Globus pallidus (tissue), 1 donor: ENCODE measurements at places on chromosomes 4 and X.

DNA sequence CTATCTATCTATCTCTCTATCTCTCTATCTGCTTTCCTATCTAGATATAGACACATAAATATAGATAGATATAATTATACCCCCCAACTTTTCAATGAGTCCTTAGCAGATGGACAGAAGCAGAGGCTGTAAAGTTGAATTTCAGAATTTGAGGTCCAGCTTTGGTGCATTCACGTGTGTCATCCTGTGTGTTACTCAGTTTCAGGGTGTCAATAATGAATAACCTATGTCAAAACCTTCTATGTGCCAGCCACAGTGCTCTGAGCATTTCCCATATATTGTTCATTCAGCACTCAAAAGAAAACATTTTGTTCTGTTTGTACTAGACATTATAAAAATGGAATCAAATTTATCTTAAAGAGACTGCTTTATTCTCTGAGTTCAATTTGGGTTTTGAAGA, 310.0 kb downstream of the ARHGAP24 start:
- no peak for DNase-seq

DNA sequence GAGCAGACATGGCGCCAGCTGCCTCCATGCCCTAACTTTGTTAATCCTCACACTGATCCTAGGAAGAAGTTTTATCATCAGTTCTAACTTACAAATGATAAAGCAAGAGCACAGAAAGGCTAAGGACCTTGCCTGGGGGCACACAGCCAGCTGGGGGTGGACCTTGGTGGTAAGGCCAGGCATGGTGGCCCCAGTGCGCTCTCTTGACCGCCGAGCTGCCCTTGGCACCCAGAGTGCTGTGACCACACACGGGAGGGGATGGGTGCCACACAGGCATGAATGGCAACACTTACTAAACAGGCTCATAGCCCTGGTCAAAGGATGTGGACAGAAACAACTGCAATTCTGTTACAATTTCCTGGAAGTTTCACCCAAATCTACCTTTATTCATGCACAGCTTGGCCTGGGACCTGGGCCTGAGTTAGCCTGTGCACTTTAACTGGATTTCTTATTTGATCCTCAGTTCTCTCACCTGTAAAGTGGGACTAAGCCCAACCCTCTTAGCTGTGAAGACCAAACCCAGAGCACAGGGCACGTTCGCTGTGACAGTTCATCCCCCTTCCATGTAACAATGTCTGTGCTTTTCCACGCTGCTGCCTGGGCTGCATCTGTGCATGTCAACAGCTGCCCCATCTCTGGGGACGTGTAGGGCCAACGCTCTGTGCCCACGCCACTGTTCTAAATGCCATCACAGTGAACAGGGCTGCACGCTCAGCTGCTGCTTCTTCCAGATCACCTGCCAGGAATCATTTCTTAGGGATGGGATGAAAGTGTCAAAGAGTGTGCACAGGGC, 44.8 kb downstream of the ACOX3 start:
- DNase-seq, result no peak

- no peak for DNase-seq
These were observed 72.5 kb downstream of the C4orf46 start for GRCh38 chr4:158599150-158599549.

- no peak for DNase-seq
These were observed 518 bp downstream of the PRDM8 start for GRCh38 chr4:80197601-80198440.

- DNase-seq, result no peak
These were observed 15.0 kb upstream of the MSMO1 start for GRCh38 chr4:165312506-165312905.

- DNase-seq, result peak; percentile 16
These were observed 496.3 kb downstream of the PDGFC start for GRCh38 chr4:156475322-156475721.

GRCh38 chr4:151951671-151952050, 190.9 kb upstream of the GATB start:
- DNase-seq, result no peak

GRCh38 chr4:149889991-149890390, 74.3 kb upstream of the IQCM start:
- DNase-seq, result no peak

DNA sequence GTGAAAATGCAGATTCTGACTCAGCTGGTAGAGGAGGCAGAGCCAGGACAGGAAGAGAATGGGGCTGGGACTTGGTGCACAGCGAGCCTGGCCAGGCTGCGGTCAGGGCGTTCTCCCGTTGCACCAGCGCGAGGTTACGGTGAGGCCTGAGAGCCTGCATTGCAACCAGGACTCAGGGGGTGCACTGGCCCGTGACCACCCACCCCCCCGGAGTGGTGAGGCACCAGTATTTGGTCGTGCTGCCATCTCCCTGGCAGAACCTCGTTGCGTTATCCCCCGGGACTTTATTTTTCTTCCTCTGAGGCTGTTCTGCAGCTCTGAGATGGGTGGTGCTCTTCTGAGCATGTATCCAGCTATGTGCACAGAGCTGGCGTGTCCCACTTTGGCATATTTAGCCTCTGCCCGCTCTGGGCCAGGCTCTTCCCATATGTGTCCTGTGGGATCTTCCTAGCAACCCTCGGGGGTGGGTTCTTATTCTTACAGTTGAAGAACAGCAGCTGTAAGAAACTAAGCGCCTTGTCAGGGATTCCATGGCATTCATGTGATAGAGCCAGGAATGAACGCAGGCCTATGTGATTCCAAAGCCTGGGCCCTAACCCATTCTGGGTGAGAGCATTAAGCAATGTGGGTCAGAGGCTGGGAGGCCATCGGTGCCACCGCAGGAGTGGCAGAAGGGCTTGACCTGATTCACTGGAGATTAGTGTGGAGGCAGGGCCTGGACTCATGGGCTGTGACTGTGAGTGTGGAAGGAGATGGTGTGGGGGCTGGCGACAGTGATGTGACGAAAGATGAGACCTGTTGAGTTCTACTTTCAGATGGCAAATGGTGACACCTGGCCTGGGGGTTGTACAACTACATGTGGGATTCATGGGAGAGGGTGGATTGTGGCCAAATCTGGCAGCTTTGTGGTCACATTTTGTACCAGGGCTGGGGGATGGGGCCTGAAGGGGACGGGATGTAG, 3.1 kb downstream of the TADA2B start:
- no peak for DNase-seq

GRCh38 chr4:17165286-17165685, 266.8 kb upstream of the LDB2 start:
- DNase-seq, result no peak

- DNase-seq, result no peak
These were observed 120.0 kb upstream of the VAMP7 start for GRCh38 chrX:155761185-155761584.

- DNase-seq, result no peak
These were observed 56.2 kb downstream of the PROM1 start for GRCh38 chr4:16027626-16028025.

DNA sequence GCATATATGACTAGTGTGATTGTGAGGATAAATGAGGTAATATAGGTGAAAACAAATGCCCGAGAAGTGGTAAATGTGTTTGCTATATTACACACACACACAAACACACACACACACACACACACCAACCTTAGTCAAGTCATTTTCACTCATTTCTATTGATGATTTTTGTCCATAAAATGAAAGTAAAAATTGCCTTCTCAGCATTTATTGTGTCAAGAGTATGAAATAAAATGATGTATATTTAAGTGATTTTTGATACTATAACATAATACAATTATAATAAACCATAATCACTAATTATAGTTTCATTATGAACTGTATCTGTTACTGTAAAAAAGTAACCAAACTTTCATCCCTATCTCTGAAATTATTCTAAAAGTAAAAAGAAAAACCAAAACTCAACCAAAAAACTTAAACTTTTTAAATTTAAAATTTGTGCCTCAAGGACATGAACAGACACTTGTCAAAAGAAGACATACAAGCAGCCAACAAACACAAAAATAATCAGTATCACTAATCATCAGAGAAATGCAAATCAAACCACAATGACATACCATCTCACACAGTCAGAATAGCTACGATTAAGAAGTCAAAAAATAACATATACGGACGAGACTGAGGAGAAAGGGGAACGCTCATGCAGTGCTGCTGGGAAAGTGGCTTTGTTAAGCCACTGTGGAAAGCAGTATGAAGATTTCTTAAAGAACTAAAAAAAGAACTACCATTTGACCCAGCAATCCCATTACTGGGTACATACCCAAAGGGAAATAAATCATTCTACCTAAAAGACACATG, 601.0 kb downstream of the TMA16 start:
- no peak for DNase-seq

GRCh38 chr4:153643406-153644383, 40.4 kb upstream of the TLR2 start:
- peak; percentile 46 for DNase-seq

GRCh38 chr4:137705171-137705783, 173.0 kb upstream of the PCDH18 start:
- peak; percentile 37 for DNase-seq

- no peak for DNase-seq
These were observed 10.3 kb downstream of the SRPX2 start for GRCh38 chrX:100654261-100654660.

- no peak for DNase-seq
These were observed 16.2 kb upstream of the FHL1 start for GRCh38 chrX:136130931-136131833.

- DNase-seq, result no peak
These were observed 1.1 kb upstream of the CHST7 start for GRCh38 chrX:46572340-46572936.

DNA sequence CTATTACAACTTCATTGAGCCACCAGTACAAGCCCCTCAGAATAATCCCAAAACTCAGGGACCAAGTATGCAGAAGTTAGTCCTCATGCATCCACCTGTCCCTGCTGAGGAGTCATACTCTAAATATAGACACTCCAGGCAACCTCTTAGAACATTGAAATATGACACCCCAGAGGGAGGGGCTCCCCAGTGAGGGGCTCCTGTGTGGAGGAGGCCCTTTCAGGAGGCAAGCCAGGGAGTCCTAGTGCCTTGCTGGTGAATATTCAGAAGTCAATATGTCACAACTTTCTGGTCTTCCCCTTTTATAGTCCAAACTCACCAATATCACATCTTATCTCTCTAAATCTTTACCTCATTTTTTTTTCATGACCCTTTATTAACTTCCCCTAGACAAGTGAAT, 1.6 kb upstream of the ARMCX6 start:
- DNase-seq, result no peak
